NCI-H2171 treated with DMSO at 0.1 percent for 48 hours (cell line): ENCODE measurements at places on chromosomes 1 and 21.

- DNase-seq = peak; percentile 98
These were observed 19.4 kb downstream of the GADD45A start for GRCh38 chr1:67704351-67704750.

DNA sequence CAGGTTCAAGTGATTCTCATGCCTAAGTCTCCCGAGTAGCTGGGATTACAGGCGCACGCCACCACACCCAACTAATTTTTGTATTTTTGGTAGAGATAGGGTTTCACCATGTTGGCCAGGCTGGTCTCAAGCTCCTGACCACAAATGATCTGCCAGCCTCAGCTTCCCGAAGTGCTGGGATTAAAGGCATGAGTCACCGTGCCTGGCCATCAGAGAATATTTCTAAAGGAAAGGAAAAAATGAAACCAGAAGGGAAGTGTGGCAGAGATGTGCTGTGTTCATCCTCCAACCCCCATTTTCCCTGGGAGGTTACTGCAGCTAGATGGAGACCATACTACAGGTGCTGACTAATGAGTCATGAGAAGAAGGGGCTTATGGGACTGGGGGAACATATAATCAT is 964.1 kb downstream of the TTLL7 start:
- DNase-seq = no peak

DNA sequence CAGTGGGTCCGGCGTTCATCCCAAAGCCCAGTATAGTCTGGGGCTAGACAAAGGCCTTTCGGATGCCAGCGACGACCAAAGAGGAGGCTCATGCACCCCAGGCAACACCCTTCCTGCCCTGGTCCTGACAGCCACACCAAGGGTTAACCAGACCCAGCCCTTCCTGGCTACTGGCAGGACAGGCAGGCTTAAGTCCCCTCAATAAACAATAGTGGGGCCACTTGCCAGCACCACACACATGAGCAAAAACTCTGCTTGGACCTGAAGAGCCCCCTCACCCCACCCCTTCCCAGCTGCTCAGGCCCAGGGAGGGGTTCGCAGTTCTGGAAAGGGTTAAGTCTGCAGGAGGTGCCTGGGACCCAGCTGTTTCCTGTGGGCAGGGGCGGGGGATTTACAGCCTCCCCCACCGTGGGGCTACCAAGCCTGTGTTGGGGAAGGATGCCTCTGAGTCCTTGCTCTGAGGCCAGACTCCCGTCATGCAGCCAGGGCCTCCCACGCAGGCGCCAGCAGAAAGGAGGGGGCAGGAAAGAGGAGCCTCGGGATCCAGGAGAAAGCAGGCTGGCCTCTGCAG is 18.2 kb downstream of the PHLDA3 start:
- peak; percentile 10 for DNase-seq

DNA sequence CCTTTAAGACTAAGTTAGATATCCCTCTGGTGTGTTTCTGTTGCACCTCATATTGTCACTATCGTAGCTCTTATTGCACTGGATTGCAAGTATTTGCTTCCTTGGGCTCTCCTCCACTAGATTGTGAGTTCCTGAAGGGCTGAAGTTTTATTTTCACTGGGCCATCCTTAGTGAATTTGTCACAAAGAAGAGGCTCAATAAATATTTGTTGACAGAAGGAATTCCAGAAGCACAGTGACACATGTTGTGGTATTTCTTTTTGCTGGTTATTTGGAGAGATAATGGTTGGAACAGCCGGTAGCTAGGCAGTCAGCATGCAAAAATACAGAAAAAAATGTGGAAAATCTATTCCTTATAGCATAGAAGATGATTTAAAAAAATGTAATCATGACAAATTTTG is 129.9 kb upstream of the ZRANB2 start:
- no peak for DNase-seq

- no peak for DNase-seq
These were observed 10.0 kb downstream of the SMCP start for GRCh38 chr1:152888126-152888525.

DNA sequence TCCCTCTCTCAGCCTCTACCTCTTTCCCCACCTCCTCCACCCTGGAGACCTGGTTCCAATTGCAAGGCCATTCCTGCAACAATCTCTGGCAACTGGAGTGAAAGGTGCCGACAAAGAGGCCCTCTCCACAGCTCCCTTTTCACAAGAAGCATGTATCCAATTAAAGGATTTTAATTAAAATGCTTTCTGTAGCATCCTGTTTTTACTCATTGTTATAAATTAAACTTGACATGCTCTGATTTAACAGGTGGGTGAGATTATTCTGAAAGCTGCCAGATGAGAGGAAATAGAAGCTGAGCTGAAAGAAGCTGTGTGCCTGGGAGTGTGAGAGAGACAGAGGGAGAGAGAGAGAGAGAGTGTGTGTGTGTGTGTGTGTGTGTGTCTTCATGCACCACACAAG is 160.5 kb downstream of the TBX15 start:
- DNase-seq = no peak

- DNase-seq = no peak
These were observed 28.0 kb downstream of the FUBP1 start for GRCh38 chr1:77950873-77951272.

DNA sequence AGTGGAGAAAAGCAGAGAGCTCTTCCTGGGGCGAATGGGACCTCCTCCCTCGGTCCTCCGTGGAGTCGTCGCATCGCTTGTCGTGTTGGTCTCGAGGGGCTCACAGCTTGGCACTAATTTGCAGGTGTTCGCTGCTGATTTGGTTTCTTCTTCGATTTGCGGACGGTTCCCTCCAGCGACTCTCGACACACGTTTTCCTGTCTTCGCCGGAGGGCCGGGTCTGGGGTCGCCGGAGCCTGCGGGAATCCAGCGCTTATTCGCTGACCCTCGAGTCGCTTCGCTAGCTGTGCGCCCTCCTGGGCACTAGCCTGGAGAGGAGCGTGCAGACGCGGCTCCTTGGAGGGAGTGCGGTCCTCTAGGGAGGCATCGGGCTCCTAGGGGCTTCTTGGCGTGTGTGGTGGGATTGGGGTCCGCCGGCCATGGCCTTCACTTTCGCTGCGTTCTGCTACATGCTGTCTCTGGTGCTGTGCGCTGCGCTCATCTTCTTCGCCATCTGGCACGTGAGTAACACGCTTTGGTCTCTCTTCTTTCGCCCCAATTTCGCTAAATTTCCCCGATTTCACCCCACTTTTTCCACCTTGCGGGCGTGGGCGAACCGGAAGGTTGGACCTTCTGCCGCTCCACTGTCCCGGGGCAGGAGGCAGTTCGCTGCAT is 766 bp downstream of the CNIH3 start:
- no peak for DNase-seq

GRCh38 chr1:234176000-234176399 is 197.3 kb upstream of the COA6 start:
- DNase-seq = peak; percentile 23

DNA sequence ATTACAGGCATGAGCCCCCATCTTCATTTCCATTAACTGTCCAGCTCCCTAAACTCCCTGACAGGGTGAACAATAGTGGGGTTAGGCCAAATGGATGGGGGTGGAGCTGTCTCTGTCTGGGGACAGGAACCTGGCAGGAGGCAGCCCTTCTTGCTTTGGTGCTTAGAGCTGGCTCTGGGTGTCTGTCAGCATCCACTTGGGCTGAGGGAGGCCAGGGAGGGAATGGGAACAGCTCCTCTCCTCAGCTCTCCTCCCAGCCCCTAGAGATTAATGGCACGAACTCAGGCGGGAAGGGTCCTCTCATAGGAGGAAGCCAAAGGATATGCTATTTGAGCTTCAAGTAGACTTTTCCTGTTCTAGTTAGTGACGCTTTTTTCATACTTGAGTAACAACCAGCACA is 11.1 kb upstream of the ETV3L start:
- no peak for DNase-seq

DNA sequence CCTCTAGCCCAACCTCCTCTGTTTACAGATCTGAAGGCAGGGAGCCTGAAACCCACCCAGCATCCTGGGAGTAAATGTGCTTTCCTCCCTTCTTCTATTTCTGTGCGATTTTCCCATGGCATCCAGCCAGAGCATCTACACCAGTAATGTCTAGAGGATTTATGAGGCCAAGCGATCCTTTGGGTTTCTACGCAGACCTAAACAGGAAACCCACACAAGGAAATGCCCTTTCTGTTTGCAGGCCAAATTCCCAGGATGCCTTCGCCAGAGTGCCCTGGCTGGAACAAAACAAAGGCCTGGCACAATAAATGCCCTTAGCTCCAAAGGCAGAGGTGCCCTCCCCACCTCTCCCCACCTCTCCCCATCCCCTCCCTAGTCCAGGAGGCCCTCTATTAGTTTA is 110.5 kb upstream of the CDC42BPA start:
- no peak for DNase-seq

- no peak for DNase-seq
These were observed 27.8 kb upstream of the TIAM1 start for GRCh38 chr21:31371715-31372470.

- DNase-seq = peak; percentile 92
These were observed 28.4 kb downstream of the HMGN2 start for GRCh38 chr1:26500488-26501175.

- DNase-seq = peak; percentile 73
These were observed 196.5 kb downstream of the TPR start for GRCh38 chr1:186178426-186179043.

DNA sequence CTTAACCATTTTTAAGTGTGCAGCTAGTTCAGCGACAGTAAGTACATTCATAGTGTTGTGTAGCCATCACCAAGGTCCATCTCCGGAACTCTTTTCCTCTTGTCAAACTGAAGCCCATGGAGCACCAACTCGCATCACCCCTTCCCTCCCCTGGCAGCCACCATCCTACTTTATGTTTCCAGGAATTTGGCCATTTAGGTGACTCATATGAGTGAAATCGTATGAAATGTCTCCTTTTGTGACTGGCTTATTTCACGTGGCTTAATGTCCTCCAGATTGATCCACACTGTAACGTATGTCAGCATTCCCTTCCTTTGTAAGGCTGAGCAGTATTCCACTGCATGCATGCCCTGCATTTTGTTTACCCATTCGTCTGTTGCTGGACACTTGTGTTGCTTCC is 2.5 kb downstream of the COL6A2 start:
- no peak for DNase-seq

GRCh38 chr1:67441739-67442281 is 11.6 kb upstream of the SERBP1 start:
- no peak for DNase-seq
